ENCODE measurements at places on chromosomes 1 and 21.
A peak's percentile ranks its signal among the peaks of the same experiment; 100 is the strongest.

GRCh38 chr1:117188170-117188815 lies 22.4 kb downstream of the VTCN1 start:
- no peak for DNase-seq

GRCh38 chr21:39079617-39080016 lies 103.6 kb downstream of the PSMG1 start:
- no peak for DNase-seq

- DNase-seq, result no peak
These were observed 66.9 kb upstream of the TNR start for GRCh38 chr1:175810305-175810704.

- DNase-seq, result no peak
These were observed 105.1 kb downstream of the NMNAT2 start for GRCh38 chr1:183313063-183313462.

DNA sequence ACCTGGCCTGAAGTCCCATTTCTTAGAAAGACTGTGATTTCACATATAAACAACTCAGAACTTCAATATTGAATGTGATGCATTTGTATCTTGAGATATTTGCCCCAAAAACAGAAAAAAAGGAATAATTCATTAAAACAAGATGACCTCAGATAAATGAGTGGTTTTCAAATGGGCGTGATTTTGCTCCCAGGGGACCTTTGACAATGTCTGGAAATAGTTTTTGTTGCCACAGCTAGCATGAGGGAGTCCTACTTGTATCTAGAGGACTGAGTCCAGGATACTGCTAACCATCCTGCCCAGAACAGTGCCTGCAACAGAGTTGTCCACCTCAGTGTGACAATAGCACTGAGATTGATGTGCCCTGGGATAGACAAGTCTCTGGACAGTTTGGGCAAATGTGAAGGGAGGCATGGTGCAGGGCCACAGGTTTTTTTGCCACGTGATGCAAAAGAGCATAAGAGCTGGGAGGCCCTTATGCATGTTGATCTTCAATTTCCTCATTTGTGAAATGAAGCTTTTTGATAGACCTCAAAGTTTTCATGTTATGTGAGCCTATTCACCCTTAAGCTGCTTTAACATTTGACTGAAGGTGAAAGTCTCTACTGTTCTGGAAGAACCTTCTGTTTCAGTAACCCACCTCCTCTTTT lies 46.2 kb downstream of the MAP3K7CL start:
- no peak for DNase-seq

DNA sequence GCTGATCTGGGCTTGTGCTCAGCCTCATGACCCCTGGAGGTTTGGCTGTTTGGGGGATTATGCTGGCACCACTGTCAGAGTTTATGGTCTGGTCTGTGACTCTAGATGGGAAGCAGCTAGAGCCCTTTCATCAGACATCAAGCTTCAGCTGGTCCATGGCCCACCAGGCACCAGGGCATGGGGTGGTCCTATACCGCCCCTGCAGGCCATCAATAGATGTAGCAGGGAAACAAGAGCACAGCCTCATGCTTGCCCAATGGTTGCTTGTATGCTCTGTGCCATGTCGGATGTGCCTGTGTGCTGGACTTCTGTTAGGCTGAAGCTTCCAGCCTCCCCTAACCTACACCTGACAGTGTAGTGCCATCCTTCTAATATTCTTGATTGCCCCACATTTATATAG lies 71.1 kb upstream of the CD34 start:
- DNase-seq, result no peak

GRCh38 chr1:113390871-113391648 lies 745 bp downstream of the MAGI3 start:
- DNase-seq, result peak; percentile 40

- DNase-seq, result no peak
These were observed 164.2 kb downstream of the CENPF start for GRCh38 chr1:214767221-214767620.

- no peak for DNase-seq
These were observed 3.6 kb downstream of the GUK1 start for GRCh38 chr1:228143480-228144192.

- no peak for DNase-seq
These were observed 14.6 kb downstream of the STRIP1 start for GRCh38 chr1:110048923-110049601.

DNA sequence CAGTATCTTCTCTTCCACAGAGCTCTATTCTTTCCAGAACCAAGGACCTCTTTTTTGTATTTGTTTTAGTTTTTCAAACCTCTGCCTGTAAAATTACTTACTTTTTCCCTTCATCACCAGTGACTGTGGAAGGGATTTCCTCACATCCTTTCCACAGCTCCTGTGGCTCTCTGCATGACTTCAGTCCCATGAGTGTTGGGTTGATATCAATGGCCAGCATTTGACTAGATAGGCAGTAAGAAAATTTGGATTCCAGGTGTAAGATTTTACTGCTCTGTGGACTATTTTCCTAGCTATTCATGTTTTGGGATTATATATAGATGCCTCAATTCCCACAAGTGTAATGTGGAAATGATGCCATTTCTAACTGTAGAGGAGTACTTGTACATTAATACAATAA lies 171.5 kb upstream of the PTBP2 start:
- no peak for DNase-seq

- DNase-seq, result peak; percentile 23
These were observed 570 bp downstream of the KCND3 start for GRCh38 chr1:111988743-111989453.

DNA sequence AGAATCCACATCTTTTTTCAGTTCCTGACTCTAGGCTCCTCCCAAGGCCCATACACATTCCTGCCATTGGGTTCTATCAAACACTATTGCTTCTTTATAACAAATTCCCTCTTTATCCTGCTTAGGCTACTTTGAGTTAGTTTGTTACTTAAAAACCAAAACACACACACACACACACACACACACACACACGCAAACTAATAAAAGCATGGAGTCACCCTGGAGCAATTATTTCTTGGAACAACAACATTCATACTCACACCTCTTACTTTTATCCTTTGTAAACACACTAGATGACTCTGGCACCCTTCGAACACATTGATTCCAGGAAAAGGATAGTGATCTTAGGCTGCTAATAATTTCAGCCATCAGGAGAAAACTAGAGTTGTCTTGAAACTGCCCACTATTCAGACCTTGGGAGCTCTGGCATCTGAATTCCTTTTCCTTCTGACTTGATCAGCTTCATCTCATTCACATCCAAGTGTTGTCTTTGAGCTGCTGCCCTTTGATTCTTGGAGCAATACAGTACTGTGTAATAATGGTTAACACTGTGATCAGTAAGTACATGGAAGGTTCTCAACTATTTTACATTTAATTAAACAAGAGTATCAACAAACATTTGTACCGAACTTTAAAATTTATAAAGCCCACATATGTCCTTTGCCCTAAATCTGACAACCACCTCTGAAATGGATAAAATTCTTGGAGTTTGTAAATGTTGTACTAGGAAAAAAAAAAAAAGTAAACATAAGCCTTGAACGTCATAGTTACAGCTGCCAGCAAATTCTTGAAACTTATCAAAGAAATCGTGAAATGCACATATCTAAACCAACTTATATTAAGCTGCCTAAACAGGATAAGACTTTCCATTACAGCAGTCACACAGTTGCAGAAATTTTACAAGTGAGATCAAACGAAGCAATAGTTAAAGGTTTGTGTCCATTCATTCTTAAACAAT lies 2.8 kb upstream of the SEC22B start:
- peak; percentile 14 for DNase-seq

- DNase-seq, result no peak
These were observed 257.7 kb upstream of the SGIP1 start for GRCh38 chr1:66276218-66276617.

- DNase-seq, result no peak
These were observed 122.1 kb upstream of the RGS1 start for GRCh38 chr1:192453360-192453992.

- DNase-seq, result no peak
These were observed 18.2 kb upstream of the LHX4 start for GRCh38 chr1:180211860-180212229.

DNA sequence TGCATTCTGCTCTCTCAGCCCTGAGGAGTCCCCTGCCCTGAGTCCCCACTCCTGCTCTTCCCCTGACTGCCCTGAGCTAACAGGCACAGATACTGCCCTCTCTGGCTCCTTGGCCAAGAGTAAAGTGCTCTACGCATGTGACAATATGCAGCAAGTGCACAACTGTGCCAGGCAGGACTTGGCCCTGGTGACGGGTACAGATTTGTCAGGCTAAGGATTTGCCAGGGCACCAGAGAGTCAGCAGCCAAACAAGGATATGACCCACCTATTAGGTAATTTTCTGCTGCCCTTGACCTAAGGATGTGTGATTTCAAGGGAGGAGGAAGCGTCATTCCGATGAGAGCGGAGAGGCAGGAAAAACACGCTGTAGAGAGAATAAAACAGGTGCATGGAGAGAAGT lies 339.0 kb downstream of the PTPRU start:
- DNase-seq, result no peak

DNA sequence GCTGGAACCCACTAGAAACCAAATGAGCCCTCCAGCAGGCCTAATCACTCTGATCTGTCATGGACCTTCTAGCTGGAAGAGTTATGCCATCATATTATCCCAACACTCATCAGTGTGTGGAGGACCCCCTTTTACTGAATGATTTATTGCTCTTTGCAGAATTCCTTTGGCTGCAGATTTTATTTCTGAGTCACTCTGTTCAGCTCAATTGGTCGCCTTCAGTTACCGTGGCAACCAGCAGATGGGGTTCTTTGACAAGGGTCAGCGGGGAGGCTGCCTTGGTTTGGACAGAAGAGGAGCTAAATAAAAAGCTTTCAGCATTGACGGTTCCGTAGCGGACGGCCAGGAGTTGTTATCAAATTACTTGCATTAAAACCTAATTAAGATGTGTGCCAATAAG lies 220.1 kb downstream of the SDCCAG8 start:
- no peak for DNase-seq

- no peak for DNase-seq
These were observed 338.1 kb downstream of the PAPPA2 start for GRCh38 chr1:176800978-176801513.

- peak; percentile 30 for DNase-seq
These were observed 85.2 kb downstream of the HLCS start for GRCh38 chr21:36881228-36881627.

DNA sequence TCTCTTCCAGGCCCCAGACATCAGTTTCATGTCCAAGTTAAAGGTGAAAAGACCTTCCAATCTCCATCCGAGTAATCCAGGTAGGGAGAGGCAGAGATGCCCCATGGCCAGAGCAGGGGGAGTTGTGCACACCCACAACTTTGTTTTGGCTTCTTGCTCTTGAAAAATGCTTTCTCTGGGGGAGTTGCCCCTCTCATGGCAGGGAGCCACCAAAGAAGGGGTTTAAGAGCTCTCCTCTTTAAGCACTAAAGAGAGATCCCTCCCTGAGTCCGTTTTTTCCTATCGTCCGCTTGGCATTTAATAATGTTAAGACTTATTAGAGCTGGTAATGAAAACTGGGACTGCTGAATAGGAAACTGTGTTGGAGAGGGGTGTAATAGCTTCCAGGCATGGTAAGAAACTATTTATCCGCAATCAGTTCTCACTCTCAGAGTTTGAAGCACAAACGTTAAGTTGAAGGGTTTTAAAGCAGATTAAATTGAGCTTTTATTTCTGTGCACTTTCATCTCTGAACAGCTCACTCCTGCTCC lies 8.3 kb downstream of the PAX7 start:
- DNase-seq, result no peak

- DNase-seq, result no peak
These were observed 110.9 kb downstream of the DENND1B start for GRCh38 chr1:197664391-197664790.

GRCh38 chr1:205791568-205792180 lies 16.4 kb upstream of the RAB29 start:
- peak; percentile 61 for DNase-seq

DNA sequence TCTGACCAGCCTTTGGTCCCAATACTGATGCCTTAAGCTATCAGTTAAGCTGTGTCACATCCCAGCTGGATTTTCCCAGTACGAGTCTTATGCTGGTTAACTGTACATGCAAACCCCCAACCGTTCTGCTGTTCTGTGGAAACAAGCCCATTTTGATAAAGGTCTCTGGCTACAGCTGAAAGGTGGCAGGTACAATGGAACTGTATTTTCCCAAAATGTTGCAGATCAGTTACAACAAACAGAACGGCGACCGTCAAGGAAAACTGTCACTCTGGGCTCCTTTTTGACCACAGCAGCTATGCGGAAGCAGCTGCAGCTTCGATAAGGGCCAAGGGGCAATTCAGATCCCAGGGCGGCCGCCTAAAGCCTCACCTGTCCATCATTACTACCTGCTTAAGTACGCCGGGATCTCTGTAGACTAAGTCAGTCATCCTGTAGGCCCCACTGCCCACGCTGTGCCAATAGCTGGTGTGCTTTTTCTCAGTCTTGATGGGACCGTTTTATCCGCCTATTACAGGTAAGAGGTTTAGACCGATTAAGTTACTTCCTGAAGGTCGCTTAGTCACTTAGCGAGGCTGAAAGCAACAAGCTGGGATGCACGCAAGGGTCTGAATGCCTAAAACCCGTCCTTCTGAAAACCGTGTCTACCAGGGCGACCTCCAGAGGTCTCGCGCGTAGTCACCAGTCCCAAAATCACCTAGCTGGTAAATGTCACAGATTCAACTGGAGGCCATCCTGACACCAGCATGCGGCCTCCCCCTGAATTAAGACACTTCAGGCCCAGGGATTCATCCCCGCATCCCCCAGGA lies 11.1 kb upstream of the RAB42 start:
- no peak for DNase-seq

- peak; percentile 72 for DNase-seq
These were observed 110.0 kb downstream of the GRIK3 start for GRCh38 chr1:36924282-36924811.

DNA sequence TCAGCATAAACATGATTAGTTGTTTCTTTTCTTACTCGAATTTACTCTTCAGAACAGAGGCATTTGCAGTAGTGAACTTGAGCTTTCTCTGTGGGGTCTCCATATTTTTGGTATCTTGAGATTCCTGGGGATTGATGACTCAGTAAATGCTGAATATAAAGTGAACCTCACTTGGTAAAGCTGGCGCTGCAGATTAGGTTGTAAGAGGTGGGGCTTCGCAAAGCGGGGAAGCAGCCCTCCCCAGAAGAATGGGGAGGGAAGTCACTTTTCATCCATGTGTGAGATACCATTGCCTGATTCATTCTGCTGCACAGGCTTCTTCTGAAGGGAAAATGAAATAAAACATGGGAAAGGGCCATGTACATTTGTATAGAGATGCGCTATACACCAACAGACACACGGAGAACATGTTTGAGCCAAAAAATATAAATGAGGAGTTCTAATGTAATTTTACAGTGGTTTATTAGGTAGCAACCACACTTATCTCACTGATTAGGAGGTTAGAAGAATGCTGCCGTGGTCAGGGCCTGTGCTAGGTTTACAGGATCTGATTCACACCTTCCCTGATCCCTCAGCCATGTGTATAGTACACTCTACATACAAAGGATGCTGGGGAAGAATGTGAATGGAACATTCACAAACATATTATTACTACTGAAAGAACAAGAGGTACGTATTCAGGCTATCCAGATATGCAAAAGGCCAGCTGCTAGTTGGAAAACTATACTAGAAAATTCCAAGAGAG lies 63.5 kb downstream of the DNTTIP2 start:
- DNase-seq, result no peak

GRCh38 chr1:22245726-22246125 lies 102.8 kb upstream of the WNT4 start:
- DNase-seq, result no peak
